ENCODE measurements at places on chromosomes 5 and 9. TPM values are rescaled to one million over a fixed set of nuclear protein-coding genes. Genes with fewer than 3 reads are reported as not detected.

IRX1 gene
- 0.09 TPM for total RNA-seq

EXOSC3 gene
- total RNA-seq: 27.3 TPM

FBN2 gene
- 14.7 TPM for total RNA-seq

DNAJC21 gene
- total RNA-seq: 41.9 TPM

RNF183 gene
- total RNA-seq: not detected

C9 gene
- 0.16 TPM for total RNA-seq

RETREG1 gene
- total RNA-seq: not detected

GABBR2 gene
- total RNA-seq: 0.43 TPM

OR1Q1 gene
- total RNA-seq: not detected

SAXO1 gene
- 0.09 TPM for total RNA-seq

ACTBL2 gene
- total RNA-seq: under 0.01 TPM

FKBP15 gene
- total RNA-seq: 13.7 TPM

NEUROG1 gene
- total RNA-seq: not detected

RNF44 gene
- total RNA-seq: 2.5 TPM

PPWD1 gene
- total RNA-seq: 36.8 TPM

PCDHA12 gene
- under 0.01 TPM for total RNA-seq

EGR1 gene
- 2.9 TPM for total RNA-seq

IL17B gene
- not detected for total RNA-seq

PCA3 gene
- 0.26 TPM for total RNA-seq

ANKRD18A gene
- not detected for total RNA-seq

TAF11L7 gene
- total RNA-seq: not detected

NPR2 gene
- total RNA-seq: 25.7 TPM

CA9 gene
- total RNA-seq: 0.86 TPM

NRARP gene
- total RNA-seq: 0.16 TPM

SVEP1 gene
- 62.5 TPM for total RNA-seq

HTR1A gene
- not detected for total RNA-seq

MARCOL gene
- total RNA-seq: not detected

IFNA2 gene
- total RNA-seq: not detected

NDUFS4 gene
- total RNA-seq: 151 TPM

ENTPD2 gene
- total RNA-seq: under 0.01 TPM

PCDHB11 gene
- total RNA-seq: 0.69 TPM

PTRH1 gene
- total RNA-seq: 17.3 TPM

ERCC8 gene
- 12.3 TPM for total RNA-seq
